ENCODE measurements at places on chromosomes 11 and 22.

- H3K4me1 ChIP-seq, result peaks cover 31% of the 10 kb centered on the region
- H3K27ac ChIP-seq, result no peak overlapping the region
- DNase-seq, result no peak
- H3K27me3 ChIP-seq, result no peaks in the 10 kb centered on the region
Observed at GRCh38 chr11:34252651-34253050, 105.2 kb downstream of the ABTB2 start.

DNA sequence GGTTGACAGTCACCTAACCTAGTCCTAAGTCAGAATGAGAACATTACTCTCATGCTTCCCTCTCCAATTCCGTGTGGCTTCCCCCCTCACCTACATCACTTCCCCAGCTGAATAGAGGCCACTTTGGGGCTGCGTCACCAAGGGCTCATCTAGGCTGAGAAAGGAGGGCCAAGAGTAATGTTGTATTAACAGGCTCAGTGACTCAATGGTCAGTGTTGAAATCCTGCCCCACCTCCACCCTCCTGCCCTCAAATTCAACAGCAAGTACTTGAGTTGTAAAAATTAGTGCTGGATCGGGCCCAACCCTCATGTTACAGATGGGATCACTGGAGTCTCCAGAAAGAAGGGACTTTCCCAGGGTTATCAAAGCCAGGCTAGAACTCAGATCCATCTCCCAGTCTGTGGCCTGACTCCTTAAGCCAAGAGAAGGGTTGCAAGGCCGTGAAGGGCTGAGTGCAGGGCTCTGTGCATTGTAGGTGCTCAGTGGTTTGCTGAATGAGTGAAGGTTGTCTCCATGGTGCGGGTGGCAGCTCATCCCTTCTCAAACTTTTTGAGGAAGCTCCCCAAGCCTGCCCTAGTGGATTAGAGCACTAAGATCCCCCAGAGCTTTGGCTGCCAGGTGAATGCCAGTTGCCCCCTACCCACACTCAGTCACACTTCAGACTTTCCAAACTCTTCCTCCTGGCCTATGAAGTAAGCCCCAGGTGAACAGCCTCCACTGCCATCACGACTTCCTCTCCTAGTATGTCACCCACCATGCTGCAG lies 3.2 kb downstream of the DGAT2 start:
- H3K27me3 ChIP-seq, result peaks cover 6% of the 10 kb centered on the region
- H3K4me1 ChIP-seq, result peaks cover 6% of the 10 kb centered on the region
- no peak overlapping the region for H3K4me3 ChIP-seq
- no peaks in the 10 kb centered on the region for H3K36me3 ChIP-seq

DNA sequence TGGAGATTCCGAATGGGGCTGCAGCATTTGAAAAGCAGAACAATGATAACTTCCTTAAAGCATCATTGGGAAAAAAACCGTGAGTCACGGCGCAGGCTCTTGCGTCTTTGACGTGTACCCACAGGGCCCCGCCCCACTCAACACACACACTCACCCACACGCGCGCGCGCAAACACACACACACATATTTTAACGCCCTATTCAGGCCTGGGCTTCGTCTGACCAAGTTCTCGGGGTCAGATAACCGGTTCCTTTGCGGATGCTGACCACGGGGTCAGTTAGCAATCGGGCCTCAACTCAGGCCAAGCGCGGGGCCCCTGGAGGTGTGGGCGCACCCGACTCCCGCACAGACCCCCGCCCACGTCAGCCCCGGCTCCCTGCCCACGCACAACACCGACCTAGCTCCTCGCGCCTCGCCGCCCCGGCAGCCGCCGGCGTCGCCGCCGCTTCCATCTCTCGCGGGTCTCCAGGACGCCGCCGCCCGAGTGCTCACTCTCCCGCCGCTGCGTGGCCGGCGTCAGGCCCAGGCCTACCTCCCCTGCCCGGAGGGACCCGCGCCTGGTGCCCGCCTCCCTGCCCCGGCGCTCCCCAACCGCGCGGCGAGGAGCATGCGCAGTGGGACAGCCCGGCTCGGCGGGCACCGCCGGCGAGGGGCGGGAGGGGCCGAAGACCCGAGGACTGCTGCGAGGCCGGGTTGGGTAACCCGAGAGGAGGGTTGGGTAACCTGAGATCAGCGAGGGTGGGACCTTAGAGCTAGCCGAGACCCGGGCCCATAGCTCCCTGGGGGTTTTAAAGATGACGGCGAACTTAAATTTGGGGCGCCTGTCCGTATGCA lies at the start of gene SLC36A4:
SLC36A4 (minus strand) TSS at position 612 of the 835 bp plus-strand sequence; CDS start at position 453, 159 bp downstream.
- no peaks in the 10 kb centered on the region for H3K36me3 ChIP-seq
- no peaks in the 10 kb centered on the region for H3K27me3 ChIP-seq
- peak within 1 kb of the TSS; percentile 90 for H3K27ac ChIP-seq
- peak; percentile 82 for DNase-seq
- H3K4me1 ChIP-seq, result no peaks in the 10 kb centered on the region
- H3K4me3 ChIP-seq, result peak within 1 kb of the TSS; percentile 85

- H3K4me3 ChIP-seq, result peak within 1 kb of the TSS; percentile 88
- DNase-seq, result peak; percentile 100
- H3K36me3 ChIP-seq, result no peaks in the 10 kb centered on the region
- H3K4me1 ChIP-seq, result peaks cover 16% of the 10 kb centered on the region
- H3K27me3 ChIP-seq, result no peaks in the 10 kb centered on the region
Observed at GRCh38 chr11:119121008-119121810, at the start of gene HINFP. HINFP (plus strand) TSS chr11:119121580; CDS start chr11:119126945, 5,365 bp downstream.

GRCh38 chr11:41446107-41446506 lies 13.3 kb downstream of the LRRC4C start:
- H3K27me3 ChIP-seq, result no peaks in the 10 kb centered on the region
- H3K4me3 ChIP-seq, result no peak overlapping the region
- H3K36me3 ChIP-seq, result no peaks in the 10 kb centered on the region

DNA sequence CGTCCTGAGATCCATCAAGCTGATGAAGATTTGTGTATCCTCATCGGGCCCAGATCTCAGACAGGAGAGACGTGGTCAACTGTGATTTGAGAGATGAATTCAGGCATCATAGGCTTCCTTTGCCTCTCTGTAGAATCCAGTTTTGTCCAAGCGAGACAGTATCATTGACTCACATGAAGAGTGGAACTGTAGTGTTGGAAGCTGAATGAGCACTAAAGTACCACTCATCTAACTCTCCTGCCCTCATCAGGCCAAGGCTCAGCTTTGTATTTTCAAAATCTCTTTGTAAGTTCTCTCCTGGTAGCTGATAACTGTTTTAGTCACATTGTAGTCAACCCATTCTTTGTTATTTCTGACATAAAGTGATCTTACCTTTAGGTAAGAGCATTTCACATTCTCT lies 85.1 kb downstream of the KIRREL3 start:
- H3K36me3 ChIP-seq, result no peaks in the 10 kb centered on the region
- no peak overlapping the region for H3K4me3 ChIP-seq
- H3K27me3 ChIP-seq, result no peaks in the 10 kb centered on the region
- H3K27ac ChIP-seq, result no peak overlapping the region
- no peaks in the 10 kb centered on the region for H3K4me1 ChIP-seq
- DNase-seq, result no peak

DNA sequence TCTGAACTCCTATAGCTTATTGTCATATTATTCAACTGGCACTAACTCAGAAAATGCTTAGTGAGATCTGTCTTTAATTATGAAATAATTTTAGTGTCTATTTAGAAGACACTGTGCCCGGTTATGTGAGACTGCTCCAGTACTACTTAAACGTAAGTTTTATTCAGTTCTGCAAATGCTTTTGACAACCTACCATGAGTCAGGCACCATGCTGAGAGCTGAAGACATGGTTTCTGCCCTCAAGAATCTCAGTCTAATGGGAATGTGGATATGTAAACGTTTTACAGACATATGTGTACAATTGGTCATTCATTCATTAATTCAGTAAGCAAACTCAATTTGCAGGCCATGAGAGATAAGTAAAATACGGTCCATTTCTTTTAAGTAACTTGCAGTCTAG lies 40.0 kb downstream of the DCUN1D5 start:
- no peaks in the 10 kb centered on the region for H3K4me1 ChIP-seq
- no peak for DNase-seq
- H3K27ac ChIP-seq, result no peak overlapping the region
- H3K27me3 ChIP-seq, result no peaks in the 10 kb centered on the region
- H3K36me3 ChIP-seq, result no peaks in the 10 kb centered on the region
- H3K4me3 ChIP-seq, result no peak overlapping the region

- H3K27me3 ChIP-seq, result no peaks in the 10 kb centered on the region
- H3K36me3 ChIP-seq, result no peaks in the 10 kb centered on the region
- no peak for DNase-seq
Observed at GRCh38 chr11:33910296-33910957, 18.6 kb upstream of the LMO2 start.

GRCh38 chr11:27916541-27917100 lies 191.3 kb downstream of the KIF18A start:
- H3K27ac ChIP-seq, result no peak overlapping the region
- no peak for DNase-seq
- H3K27me3 ChIP-seq, result no peaks in the 10 kb centered on the region
- no peak overlapping the region for H3K4me3 ChIP-seq
- no peaks in the 10 kb centered on the region for H3K36me3 ChIP-seq

DNA sequence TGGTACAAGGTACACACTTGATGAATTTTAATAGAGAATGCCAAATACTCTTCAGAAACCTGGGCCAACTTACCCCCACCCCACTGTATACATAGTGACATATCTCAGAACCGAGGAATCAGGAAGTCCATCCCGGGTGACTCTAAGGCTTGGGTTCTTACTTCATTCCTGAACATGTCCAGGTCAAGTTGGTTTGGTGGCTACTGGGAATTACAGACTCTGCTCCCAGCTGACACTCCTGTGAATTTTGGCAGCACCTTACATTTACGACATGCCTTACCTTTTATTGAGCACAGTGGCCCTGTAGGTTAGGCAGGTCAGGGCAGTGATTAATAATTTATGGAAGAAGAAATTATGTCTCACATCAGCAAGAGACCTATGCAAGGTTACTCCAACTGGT lies 70.1 kb upstream of the LDLRAD3 start:
- no peaks in the 10 kb centered on the region for H3K4me1 ChIP-seq
- no peaks in the 10 kb centered on the region for H3K36me3 ChIP-seq
- no peak for DNase-seq

- H3K27ac ChIP-seq, result no peak overlapping the region
- H3K36me3 ChIP-seq, result no peaks in the 10 kb centered on the region
- peaks cover 5% of the 10 kb centered on the region for H3K4me1 ChIP-seq
- no peak for DNase-seq
Observed at GRCh38 chr11:114942207-114942606, 263.9 kb downstream of the NXPE2 start.

- peak; percentile 45 for DNase-seq
- peak overlapping the region; percentile 85 for H3K27ac ChIP-seq
- no peaks in the 10 kb centered on the region for H3K27me3 ChIP-seq
- H3K4me3 ChIP-seq, result peak overlapping the region; percentile 80
- peaks cover 48% of the 10 kb centered on the region for H3K4me1 ChIP-seq
Observed at GRCh38 chr11:59615120-59615636, 396 bp downstream of the OSBP start.

- peaks cover 11% of the 10 kb centered on the region for H3K4me1 ChIP-seq
- H3K4me3 ChIP-seq, result no peak overlapping the region
- no peak for DNase-seq
- peaks cover 10% of the 10 kb centered on the region for H3K27me3 ChIP-seq
- no peak overlapping the region for H3K27ac ChIP-seq
Observed at GRCh38 chr11:2811206-2812091, 74.1 kb downstream of the CDKN1C start.

- DNase-seq, result no peak
- H3K4me3 ChIP-seq, result no peak overlapping the region
- H3K4me1 ChIP-seq, result no peaks in the 10 kb centered on the region
- no peak overlapping the region for H3K27ac ChIP-seq
- peaks cover 6% of the 10 kb centered on the region for H3K27me3 ChIP-seq
Observed at GRCh38 chr22:46520880-46521279, 16.5 kb downstream of the CELSR1 start.

DNA sequence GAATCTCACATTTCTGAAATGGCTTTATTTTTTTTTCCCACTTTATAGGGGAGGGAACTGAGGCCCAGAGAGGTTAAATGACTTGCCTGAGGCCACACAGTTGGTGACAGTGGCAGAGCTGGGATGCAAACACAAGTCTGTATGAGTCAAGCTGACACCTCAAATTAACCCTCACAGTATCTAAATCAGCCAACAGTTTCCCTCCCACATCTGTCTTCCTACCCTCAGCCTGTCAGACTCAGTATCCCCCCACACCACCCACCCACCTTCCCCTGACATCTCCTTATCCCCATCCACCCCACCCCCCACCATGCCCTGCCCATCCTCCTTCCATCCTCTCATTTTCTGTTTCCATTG lies 95.2 kb downstream of the TP53I11 start:
- no peak overlapping the region for H3K4me3 ChIP-seq
- no peak overlapping the region for H3K27ac ChIP-seq
- no peaks in the 10 kb centered on the region for H3K36me3 ChIP-seq
- no peaks in the 10 kb centered on the region for H3K27me3 ChIP-seq
- DNase-seq, result no peak

DNA sequence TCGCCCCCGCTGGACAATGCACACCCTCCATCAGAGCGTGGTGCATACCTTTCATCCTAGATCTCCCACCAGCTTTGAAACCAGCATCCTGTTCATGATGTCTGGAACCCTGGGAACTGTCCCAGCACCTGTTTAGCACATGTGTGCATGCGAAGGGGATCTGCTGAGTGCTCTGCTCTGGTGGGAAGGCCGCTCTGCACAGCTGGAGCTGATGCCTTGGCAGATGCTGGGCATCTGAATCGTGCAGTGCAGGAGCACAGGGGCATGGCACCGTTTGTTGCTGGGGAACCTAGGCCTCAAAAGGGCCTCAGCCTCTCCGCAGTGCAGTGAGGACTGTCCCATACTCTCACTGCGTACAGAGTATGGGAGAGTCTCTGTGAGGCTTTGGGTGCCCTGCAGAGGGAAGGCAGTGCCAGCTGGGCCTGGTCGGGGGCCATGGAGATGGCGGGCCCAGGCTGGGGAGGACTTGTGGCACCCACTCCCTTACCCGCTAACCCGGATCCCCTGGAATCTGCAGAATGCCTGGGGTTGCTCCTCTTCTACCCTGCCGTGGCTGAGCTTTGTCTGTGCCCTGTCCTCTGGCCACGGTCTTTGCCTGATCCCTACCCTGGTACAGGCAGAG lies 72.9 kb upstream of the ATXN10 start:
- peaks cover 16% of the 10 kb centered on the region for H3K4me1 ChIP-seq
- H3K27me3 ChIP-seq, result no peaks in the 10 kb centered on the region
- H3K27ac ChIP-seq, result no peak overlapping the region
- H3K4me3 ChIP-seq, result no peak overlapping the region
- no peak for DNase-seq

DNA sequence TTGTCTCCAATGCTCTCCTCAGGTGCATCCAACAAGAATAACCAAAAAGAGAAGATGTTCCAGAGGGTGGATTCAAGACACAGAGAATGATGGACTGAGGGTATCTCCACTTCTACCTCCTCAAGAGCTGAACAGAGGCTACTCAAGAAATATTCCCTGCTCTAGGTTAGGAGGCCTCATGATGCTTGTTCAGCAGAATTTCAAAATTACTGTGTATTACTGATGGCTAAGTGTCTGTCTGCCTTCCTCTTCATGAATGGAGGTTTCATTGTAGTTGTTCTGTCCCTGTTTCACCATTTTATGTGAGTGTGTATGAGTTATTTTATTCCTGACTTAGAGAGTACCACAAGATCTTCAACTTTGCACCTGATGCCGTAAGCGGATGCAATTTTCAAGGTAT lies 76.8 kb downstream of the JRKL start:
- H3K4me3 ChIP-seq, result no peak overlapping the region
- no peaks in the 10 kb centered on the region for H3K4me1 ChIP-seq
- H3K27me3 ChIP-seq, result no peaks in the 10 kb centered on the region

GRCh38 chr22:45233386-45233785 lies 7.3 kb downstream of the KIAA0930 start:
- no peaks in the 10 kb centered on the region for H3K27me3 ChIP-seq
- DNase-seq, result no peak
- H3K27ac ChIP-seq, result no peak overlapping the region
- no peaks in the 10 kb centered on the region for H3K4me1 ChIP-seq
- no peaks in the 10 kb centered on the region for H3K36me3 ChIP-seq
